ENCODE measurements at places on chromosomes 4 and X.

DNA sequence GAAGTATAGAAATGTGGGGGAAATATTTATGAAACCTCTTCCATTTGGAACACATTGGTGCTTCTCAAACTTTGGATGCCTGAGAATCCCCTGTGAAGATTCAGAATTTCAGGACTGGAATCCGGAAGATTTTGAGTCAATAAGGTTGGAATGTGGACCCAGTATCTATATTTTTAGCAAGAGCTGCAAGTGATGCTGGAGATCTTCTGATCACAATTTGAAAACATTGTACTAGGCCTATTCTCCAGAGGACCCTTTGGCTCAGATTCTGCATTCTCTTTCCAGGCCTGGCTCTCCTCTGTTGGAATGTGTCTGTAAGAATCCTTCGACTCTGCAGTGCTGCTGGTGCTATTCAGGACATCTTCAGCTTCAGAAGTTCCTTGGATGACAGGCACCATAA is 2.4 kb upstream of the PKD2 start:
- no peak for DNase-seq

- no peak for DNase-seq
Measured at GRCh38 chr4:88981556-88981955, 75.4 kb downstream of the FAM13A start.

DNA sequence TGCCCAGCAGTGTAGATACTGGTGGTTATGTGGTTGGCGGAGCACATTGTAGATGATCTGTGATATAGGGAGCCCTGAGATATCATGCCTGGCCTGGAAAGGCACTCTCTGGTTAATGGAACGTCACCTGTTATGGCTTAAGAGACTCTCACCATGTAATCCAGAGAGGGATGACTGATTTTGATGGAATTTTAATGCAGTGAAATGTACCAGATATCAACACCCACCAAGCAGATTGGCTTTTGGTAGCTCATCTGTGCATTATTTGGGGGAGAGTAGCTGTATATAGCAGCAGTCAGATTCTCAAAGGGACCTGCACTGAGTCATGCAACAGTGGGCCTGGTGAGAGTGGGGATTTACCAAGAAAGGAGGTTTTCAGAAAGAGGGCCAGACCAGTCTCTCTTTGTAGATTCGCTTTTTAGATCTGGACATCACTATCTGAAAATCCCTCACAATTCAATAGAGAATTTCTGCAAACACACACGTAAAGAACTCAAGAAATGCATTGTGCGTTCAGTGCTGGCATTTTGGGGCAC is 17.3 kb downstream of the TSC22D3 start:
- no peak for DNase-seq

DNA sequence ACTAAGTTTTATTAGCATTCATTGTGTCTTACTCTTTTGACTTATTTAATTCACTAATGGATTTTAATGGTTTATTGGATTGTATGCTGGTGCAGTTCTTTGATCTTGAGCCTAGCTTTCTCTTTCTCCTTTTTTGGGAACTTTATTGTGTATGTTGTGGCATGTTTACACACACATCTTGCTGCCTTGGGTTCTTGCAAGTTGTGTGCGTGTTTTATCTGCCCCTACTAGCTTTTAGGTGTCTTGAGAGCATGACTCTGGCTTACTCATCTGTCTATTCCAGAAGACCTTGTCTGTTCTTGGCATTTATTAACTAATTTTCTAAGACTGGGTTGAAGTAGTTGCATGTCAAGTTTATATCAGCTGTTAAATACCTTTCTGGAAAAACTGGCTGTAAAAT is 2.7 kb downstream of the TMEM165 start:
- no peak for DNase-seq

DNA sequence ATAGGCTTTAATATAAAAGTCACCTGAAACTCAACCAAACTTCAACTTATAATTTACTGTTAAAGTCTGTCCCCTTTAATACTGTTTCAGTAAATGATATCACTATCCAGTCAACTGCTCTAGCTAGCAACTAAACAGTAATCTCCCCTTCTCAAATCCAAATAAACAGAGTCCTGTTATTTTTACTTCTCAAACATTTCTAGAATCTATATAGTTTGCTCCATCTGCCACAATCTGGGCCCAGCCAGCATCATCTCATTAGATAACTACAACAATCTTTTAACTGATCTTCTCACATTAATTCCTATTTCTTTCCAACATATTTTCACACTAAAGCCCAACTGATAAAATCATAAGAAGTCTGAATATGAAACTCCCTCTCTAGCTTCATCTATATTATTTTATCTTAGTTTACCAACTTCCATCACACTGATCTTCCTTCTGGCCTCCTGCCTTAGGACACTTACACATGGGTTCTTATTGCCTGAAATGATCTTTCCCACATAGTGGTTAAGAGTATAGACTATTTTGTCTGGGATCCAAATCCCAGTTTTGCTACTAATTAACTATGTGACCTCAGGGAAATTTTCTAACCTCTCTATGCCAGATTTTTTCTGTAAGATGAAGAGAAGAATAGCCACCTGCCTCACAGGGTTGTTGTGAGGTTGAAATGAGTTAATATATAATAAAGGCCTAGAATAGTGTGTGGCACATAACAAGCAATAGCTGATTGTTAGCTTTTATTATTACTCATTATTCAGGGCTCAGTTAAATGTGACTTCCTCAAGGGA is 18.6 kb downstream of the TBCK start:
- no peak for DNase-seq

DNA sequence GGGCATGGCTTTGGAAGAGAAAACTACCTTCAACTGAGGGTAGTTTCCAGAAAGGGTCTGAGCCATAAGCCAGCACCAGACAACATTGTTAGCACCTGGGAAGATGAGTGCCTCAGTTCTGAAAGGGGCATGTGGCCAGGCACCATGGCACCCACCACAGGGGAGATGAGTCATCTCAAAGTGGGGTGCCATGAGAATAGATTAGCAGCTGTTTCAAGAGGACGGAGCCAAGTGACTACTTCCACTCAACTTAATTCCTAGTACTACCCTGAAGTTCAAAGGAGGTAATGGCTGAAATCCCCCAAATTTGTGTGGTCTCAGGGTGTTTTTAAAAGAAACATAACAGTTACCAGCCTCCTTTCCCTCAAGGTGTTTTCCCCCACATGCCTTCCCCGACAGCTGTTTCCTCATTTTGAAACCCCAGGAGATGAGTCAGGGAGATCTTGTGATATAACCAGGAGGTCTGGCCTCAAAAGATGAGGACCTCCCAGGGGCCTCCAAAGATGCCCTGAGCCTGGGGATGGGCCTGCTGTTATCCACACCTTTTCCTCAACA is 27.8 kb upstream of the FTHL17 start:
- no peak for DNase-seq

DNA sequence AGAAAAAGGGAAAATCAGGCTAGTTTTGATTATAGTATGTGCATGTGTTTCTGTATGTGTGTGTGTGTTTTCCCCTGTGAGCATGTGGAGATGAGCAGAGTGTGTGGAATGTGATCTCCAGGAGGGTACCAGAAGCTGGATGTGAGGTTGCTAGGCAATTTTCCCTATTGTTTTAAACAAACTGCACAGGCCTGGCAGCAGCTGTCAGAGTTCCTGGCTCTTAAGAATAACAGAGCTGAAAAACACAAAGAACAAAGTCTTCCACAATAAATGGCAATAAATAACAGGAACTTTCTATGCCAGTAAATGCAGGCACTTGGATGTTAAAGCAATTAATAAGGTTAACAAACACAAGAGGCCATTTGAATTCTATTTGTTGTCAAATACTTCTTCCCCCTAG is 344.6 kb upstream of the CTSO start:
- DNase-seq = no peak

GRCh38 chr4:74658116-74658515 is 136.2 kb downstream of the BTC start:
- no peak for DNase-seq

GRCh38 chr4:102586002-102586643 is 85.0 kb downstream of the NFKB1 start:
- no peak for DNase-seq

GRCh38 chr4:133154725-133155124 is 5.6 kb downstream of the PCDH10 start:
- no peak for DNase-seq

DNA sequence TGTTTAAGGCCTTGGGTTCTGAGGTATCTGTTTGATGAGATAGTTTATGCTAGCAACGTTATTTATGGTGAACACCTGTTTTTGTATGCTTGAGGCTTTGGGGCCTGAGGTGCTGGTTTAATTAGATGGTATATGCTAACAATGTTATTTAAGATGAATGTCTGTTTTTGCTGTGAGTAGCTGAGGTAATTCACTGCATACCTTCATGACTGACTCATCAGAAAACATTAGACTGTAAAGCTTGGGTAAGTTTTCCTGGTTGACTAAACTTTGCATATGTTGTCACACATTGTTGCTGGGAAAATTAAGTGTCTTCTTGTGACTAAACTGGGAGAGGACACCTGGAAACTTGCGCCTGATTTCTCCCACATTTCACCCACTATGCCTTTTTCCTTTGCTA is 1026.6 kb downstream of the RAPGEF2 start:
- no peak for DNase-seq

DNA sequence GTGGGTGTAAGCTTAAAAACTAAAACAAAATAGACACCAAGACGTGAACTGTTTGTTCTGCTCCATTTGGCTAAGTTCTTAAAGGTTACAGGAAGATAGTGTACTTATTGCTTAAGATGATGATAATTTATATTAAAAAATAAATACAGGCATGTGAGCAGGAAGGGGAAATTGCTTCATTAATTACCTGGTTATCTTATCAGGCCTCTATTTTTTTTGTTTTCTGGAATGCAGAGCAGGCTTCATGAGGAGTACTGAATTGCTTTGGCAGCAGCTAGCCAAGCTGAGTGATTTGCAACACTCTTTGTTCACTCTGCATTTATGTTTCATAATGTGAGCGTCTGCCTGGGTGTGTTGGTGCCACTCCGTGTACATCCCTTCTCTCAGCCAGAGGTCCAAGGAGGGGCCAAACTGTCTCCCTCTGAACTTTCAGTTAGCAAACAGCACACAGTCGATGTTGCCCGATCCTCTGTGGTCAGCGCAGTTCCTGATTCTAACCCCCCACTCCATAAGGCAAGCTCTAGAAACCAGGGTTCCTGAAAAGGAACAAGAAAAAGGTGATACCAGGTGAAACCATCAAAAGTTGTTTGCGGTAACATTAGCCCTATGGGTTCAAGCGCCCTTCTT is 348.2 kb downstream of the SPRY1 start:
- DNase-seq = no peak

DNA sequence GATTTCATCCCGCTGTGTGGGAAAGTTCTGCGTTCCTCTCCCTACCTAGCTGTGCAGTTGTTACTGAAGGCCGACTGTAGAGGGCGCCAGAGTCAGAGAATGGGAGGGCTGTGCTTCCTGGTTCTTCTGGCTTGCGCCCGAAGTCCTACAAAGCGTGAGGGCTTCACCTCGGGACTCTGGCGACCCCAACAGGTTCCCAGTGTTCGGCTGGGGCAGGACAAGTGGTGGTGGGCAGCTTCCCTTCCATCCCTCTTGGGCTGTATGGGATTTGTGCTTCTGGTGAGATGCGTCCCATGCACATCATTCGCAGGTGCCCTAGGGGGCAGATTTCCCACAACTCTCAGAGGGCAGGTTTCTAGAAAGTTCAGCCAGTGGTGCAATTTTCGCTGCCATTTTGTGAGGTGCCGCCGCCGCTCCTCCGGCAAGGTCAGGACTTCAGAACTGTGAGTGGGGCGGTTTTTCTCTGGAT is 27.3 kb downstream of the CT45A1 start:
- peak; percentile 23 for DNase-seq

GRCh38 chrX:53883196-53883595 is 161.1 kb downstream of the PHF8 start:
- no peak for DNase-seq

DNA sequence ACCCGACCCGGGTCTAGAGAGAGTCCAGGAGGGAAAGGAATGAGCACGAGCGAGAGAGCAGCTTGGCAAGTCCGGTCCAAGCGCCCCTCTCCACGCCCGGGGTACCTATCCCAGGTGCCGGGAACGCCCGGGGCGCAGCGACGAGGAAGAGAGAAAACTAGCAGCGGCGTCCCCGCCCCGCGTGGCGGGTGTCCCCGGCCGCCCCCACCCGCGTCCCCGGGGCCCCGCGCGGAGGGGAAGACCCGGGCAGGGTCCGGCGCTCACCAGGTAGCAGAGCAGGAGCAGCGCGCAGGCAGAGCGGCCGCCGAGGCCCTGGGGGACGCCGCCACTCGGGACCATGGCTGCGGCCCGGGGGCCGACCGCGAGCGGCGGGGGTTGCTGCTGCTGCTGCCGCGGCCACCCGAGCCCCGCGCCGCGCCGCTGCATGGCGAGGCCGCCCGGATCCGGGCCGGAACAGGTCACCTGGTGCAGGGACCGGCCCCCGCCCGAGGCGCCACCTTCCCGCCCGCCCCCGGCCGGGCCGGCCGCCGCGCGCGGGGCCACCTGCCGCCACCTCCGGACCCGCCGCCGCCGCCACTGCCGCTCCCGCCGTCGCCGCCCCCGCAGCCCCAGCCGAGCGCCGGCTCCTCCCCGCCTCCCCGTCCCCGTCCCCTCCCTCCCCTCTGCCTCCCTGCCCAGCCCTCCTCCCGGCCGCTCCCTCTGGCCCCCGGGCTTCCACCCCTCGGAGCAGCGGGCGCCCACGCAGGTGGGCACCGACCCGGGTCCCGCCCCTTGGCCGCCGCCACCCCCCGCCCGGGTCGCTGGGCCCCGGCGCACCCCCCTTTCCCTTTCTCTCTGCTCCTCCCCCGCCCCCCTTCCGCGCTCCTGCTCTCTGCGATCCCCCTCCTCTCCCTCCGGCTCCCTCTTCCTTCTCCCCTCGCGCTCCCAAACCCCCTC is at the start of gene SEL1L3:
Gene SEL1L3 (minus strand): TSS at position 578 of the 936 bp plus-strand sequence. CDS start 152 bp downstream, at position 426.
- DNase-seq = peak; percentile 62

GRCh38 chr4:165828928-165829327 is 44.1 kb upstream of the TLL1 start:
- no peak for DNase-seq

GRCh38 chrX:23494741-23495140 is 160.1 kb downstream of the PTCHD1 start:
- DNase-seq = no peak

- DNase-seq = no peak
Measured at GRCh38 chrX:105552395-105552794, 269.9 kb upstream of the NRK start.

GRCh38 chr4:81839347-81840042 is 367.8 kb upstream of the RASGEF1B start:
- no peak for DNase-seq

DNA sequence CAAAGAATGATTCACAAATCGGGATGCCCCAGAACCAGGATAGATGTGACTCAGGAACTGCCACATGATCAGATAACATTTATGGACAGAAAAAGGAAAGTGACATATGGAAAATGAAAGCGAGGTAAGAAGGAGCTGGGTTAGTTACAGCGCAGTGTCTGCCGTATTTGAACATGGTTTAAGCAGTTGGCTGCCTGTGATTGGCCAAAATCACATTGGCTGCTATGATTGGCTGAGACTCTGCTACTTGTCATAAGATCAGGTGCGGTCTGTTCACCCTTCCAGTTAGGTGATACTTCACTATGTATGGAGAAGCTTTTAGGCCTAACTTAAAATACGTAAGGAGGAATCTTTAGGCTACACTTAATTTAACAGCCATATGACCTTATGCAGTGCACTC is 322.7 kb upstream of the HAND2 start:
- no peak for DNase-seq

GRCh38 chr4:125489952-125490690 is 175.4 kb downstream of the FAT4 start:
- no peak for DNase-seq

All from stimulated activated CD4-positive, alpha-beta T cell treated with anti-CD3 and anti-CD28 coated beads, Interleukin-1b, Interleukin-23, amount 100 ng/mL, for 4 hours (primary cell).